ENCODE measurements at places on chromosomes 6 and 20. TPM values are rescaled to one million over a fixed set of nuclear protein-coding genes. Genes with fewer than 3 reads are reported as not detected.

Gene RHAG
- not detected for total RNA-seq

Gene GPRC6A
- not detected for total RNA-seq

Gene CRIP3
- not detected for total RNA-seq

Gene BPIFB2
- total RNA-seq = not detected

Measured in mammary epithelial cell (primary cell).